ENCODE measurements at places on chromosomes 2 and 18. TPM values are rescaled to one million over a fixed set of nuclear protein-coding genes. Genes with fewer than 3 reads are reported as not detected.

Gene HOXD13
- total RNA-seq = 1.8 TPM

Gene UGT1A4
- total RNA-seq = not detected

Gene POMC
- total RNA-seq = not detected

Gene TGFA
- 0.18 TPM for total RNA-seq

DNA sequence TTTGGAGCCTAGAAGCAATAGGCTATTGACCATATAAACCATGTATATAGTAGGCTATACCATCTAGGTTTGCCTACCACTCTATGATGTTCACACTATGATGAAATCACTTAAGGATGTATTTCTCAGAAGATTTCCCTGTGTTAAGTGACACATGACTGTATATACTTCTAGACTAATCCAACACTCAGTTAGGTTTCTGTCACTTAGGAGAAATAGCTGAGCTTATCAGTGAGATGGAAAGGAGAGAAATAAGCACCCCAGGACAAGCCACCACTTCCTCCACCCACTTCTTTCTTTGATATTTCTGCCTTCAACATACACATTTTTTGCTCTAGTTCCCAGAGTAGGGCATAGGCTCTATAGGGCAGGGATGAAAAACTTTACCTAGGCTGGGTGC is 7.8 kb downstream of the PECR start:
- no peak for DNase-seq
- H3K4me3 ChIP-seq = no peak overlapping the region
- H3K36me3 ChIP-seq = no peaks in the 10 kb centered on the region
- no peak overlapping the region for H3K27ac ChIP-seq
- peaks cover 15% of the 10 kb centered on the region for H3K4me1 ChIP-seq

GRCh38 chr2:85312404-85312803 is 15.4 kb downstream of the TGOLN2 start:
- peaks cover 31% of the 10 kb centered on the region for H3K4me1 ChIP-seq
- peak overlapping the region; percentile 64 for H3K27ac ChIP-seq
- H3K27me3 ChIP-seq = peaks cover 8% of the 10 kb centered on the region
- H3K4me3 ChIP-seq = no peak overlapping the region

DNA sequence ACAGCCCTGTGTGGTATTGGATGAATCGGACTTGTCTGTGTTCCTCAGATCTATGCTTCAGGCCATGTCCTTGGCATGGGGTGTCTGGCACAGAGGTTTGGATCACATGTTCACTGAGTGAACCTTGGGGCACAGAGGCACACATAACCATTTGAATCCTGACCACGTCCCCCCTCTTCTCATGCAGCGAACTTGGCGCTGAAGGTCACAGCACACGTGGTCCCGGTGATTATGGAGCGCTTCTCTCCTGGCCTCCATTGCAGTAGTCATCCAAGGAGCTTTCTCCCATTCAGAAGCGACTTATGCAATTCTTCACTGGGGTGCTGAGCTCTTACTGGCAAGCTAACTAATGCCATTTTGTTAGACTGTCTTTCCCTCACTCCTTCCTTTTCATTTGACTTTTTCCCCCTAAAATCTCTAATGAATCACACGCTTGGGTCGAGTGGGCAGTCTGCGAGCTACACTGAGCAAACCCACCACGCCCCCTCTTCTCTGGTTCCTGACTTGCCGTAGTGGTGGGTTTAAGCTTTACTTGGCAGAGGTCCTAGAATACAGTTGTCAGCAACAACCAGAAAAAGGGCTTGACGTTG is 59.4 kb downstream of the KCNG2 start:
- DNase-seq = no peak
- H3K36me3 ChIP-seq = peaks cover 6% of the 10 kb centered on the region
- no peak overlapping the region for H3K27ac ChIP-seq
- H3K4me1 ChIP-seq = peaks cover 6% of the 10 kb centered on the region
- no peak overlapping the region for H3K4me3 ChIP-seq

All from HFFc6 (cell line).